ENCODE measurements at places on chromosomes 12 and 14. TPM values are rescaled to one million over a fixed set of nuclear protein-coding genes. Genes with fewer than 3 reads are reported as not detected.

DNA sequence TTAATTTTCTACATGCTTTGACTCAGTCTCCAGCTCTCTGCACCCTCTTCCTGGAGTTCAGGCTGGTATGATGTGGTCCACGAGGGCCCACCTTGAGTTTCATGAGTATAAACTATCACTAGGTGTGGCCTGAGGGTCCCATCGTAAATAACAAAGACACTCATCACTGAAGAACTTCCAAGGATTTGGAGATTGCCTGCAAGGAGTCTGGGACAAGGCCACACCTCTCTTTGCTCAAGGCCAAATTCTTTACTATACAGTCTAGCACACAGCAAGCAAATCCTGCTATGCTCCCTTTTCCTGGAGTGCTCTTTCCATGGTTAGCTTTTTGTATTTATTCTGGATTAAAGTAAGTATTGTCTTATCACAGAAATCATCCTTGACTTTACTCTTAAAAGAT lies 271.9 kb downstream of the SLC16A7 start:
- DNase-seq, result no peak

GRCh38 chr14:75479770-75480600 lies 42.3 kb upstream of the BATF start:
- no peak for DNase-seq

- no peak for DNase-seq
Measured at GRCh38 chr14:86404425-86404824, 874.5 kb downstream of the FLRT2 start.

GRCh38 chr14:58788655-58789503 lies 151.1 kb downstream of the DACT1 start:
- DNase-seq, result no peak

DNA sequence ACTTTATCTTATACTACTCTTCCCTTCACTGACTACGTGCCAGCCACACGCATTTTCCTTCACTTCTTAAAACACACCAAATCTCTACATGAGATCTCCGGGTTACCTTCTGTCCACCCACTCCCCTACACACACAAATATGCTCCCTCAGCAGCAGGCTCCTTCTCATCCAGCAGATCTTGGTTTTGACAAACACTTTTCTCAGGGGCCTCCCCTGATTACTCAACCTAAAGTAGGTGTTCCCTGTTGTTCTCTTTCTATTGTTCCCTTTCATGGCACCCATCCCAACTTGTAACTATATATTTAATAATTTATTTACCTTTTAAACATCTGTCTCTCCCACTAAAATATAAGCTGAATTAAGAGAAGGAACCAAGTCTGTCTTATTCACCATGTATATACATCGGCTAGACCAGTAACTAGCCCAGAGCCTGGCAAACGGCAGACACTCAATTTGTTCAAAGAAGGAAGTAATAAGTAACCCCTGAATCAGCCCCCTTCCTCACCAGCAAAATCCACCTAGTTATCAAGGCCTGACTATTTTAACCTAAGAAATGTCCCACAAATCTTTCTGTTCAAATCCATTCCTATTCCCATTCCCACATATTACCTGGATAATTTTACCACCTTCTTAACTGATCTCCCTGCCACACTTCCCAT lies 2.7 kb downstream of the C2CD5 start:
- no peak for DNase-seq

DNA sequence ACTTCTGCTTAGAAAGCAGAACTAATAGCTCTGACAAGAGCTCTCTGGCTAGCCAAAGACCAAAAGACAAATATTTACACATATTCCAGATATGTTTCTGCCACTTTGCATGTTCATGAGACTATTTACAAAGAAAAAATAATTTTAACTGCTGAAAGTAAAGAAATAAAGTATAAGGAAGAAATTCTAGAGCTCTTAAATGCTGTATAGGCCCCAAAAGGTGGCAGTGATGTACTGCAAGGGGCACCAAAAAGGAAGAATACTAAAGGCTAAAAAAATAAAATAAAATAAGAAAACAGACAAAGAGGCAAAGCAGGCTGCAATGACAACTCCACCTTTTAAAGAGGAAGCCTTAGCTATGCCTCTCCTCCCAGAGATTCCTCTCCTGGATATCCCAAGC lies 23.0 kb downstream of the KLRK1 start:
- no peak for DNase-seq

DNA sequence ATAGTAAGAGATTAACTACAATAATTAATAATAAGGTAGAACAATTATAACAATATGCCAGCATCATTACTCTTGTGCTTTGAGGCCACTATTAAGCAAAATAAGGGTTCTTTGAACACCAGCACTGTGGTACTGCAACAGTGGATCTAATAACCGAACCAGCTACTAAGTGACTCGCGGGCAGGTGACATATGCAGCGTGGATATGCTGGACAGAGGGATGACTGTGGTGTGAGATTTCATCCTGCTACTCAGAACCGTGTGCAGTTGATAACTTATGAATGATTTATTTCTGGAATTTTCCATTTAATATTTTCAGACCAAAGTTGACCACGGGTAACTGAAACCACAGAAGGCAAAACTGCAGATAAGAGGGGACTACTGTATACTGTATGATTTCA lies 34.4 kb downstream of the BMAL2 start:
- no peak for DNase-seq

DNA sequence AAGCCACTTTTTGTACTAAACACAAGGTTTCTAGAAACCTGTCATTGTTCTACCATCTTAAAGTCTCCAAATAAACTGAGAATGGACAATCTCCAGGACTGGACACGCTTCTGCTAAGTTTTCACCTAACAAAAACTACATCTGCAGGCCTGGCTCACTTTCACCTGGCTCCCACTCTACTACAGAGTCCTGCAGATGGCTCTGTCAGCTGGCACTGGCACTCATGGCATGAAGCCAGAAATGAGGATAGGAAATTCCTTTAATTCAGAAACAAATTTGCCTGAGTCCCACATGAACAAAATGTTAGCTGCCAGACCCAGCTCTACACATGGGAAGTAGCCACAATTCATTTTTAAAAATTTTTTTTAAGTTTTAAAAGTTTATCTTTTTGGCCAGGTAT lies 42.1 kb downstream of the STXBP6 start:
- no peak for DNase-seq

GRCh38 chr12:23827353-23827752 lies 122.1 kb downstream of the SOX5 start:
- no peak for DNase-seq

DNA sequence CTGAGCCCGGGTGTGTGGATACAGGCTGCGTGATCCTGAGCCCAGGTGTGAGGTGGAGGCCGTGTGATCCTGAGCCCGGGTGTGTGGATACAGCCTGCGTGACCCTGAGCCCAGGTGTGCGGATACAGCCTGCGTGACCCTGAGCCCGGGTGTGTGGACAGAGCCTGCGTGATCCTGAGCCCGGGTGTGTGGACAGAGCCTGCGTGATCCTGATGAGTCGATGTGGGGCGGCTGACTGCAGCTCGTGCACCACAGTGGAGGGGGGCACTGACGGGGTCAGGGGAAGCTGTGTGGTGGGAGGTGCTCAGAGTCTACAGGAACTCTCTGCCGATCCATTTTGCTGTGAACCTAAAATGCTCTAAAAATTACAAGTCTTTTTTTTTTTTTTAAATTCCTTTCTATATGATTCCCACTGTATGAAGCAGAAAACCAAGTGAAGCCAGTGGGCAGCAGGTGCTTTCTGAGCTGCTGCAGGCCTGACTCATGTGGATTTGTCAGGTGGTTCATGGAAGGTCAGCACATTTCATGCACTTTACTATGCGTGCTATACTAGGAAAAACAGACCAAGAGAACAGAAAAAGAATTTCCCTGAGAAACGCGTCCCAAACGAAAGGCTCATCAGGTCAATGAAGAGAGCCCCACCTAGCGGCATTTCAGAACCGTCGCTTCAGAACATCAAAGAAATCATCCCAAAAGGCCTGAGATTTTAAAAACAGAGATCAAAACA lies 19.3 kb downstream of the BRF1 start:
- no peak for DNase-seq

Gene TSPAN19
- total RNA-seq, result 0.47 TPM

Gene POTEG
- not detected for total RNA-seq

Gene BAZ1A
- total RNA-seq, result 5.5 TPM

Gene HOXC5
- not detected for total RNA-seq

Gene CISTR
- 0.68 TPM for total RNA-seq

Gene PLEKHH1
- total RNA-seq, result 6.0 TPM

Data from heart left ventricle (tissue), 16 donors.